ENCODE measurements at places on chromosomes 11 and 22. TPM values are rescaled to one million over a fixed set of nuclear protein-coding genes. Genes with fewer than 3 reads are reported as not detected.

GRCh38 chr11:102254047-102254446 lies 63.2 kb upstream of the BIRC3 start:
- DNase-seq, result no peak

The RIC3 gene
- total RNA-seq, result 8.6 TPM

DNA sequence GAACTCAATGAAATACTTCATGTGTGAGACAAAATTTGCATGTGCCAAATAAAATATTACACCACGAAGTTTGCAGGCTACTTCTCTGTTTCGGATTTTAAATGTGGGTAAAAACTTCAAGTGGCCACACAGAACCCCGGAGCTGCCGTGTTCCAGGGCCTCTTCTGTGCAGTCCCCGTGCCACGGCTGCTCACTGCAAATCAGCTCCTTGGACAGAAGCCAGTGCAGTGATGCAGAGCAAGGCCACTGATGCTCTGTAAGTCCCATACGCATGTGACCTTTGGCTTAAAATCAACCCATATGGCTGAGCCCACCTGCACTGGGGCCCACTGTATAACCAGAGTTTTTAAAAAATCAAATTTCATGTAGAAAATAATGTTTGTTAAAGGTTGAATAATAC lies 1309.4 kb downstream of the TBC1D22A start:
- DNase-seq, result no peak

GRCh38 chr22:33321466-33321865 lies 263.3 kb upstream of the SYN3 start:
- DNase-seq, result no peak

DNA sequence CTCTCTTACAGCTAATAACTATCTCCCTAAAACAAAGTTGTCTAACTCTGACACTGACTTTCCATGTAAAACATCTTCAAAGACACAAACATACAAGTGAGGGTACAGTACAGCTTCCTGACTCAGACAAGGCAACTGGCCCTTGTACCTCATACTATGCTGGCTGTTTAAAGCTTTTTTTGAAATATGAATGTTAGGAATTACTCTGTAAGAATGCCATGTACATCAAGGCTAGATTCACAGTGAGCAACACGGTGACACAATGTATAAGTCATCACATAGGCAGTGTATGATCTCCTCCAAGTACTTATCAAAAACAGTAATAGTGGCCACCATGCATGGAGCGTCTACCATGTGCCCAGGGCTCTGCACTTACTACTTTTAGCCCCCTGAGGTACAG lies 28.6 kb downstream of the ALG8 start:
- DNase-seq, result no peak

DNA sequence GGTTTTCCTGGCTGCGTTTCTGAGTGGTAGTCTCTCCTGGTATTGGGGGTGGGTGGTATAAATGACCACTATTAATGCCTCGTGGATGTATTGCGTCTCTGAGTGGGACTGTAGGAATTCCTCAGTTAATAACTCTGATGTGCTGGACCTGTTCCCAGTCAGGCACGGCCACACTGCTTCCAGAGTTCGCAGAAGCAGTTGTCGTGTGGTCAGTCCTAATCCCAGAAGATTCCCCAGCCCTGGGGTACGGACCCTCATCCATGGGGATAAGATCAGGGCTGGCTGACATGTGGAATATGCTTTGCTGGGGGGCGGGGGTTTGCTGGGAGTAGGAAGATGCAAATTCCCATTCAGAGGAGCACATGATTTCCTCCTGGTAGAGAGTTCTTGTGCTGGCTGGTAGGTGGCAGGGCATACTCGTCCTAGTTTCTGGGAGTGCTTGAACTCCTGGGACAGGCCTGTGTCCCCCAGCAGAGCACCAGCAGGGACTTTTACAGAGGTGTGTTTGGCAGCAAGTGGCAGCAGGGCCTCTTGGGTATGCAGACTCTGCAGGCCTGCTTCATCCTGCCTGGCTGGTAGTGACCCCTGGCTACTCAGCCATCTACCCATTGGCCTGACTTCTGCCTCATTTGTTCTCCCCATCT lies 157.4 kb downstream of the NAV2 start:
- DNase-seq, result no peak

The CASP12 gene
- 1.2 TPM for total RNA-seq

- no peak for DNase-seq
Measured at GRCh38 chr11:30729187-30729713, 143.1 kb upstream of the MPPED2 start.

- DNase-seq, result no peak
Measured at GRCh38 chr11:121063728-121064127, 37.3 kb upstream of the TECTA start.

DNA sequence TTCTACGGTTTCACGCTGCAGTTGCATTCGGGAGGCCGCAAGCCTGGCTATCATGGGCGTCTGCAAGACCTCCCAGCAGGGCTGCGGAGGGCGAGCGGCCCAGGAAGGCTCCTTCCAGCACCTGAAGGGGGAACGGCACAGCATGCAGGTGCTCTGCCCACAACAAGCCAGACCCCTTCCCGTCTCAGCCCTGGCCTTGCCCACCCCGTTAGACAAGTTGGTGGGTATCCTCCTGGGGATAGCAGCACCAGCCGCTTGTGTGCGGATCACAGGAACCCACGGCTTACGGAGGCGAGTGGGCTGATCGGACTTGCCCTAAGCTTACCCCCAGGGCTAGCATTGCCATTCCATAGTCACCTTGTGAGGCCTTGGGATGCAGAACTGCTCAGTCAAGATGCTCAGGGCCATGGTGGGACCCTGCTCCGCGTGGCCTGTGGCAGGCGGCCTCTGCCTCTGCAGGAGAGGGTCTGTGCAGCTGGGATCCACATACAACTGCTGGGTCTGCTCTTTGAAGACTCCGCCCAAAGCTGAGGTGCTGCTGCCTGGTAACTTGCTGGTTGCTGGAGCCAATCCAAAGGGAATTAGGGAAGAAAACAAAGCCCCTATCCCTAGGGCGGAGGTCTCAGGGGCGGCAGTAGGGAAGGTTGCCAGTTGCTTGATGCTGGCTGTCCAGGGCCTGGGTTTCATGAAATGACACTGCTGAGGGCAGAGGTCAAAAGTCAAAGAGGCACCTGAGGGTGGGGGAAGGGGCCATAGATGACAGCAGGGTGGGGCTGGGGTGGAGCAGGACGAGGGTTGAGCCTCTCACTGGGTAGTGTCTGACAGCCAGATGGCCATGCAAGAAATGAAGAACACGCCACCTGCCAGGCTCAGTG lies 1.4 kb upstream of the OSBPL5 start:
- no peak for DNase-seq

The MS4A7 gene
- 80.6 TPM for total RNA-seq

The OR4C16 gene
- total RNA-seq, result not detected

- no peak for DNase-seq
Measured at GRCh38 chr11:19374151-19374569, 133.4 kb upstream of the E2F8 start.

GRCh38 chr11:104876324-104876723 lies 21.9 kb downstream of the CASP12 start:
- no peak for DNase-seq

GRCh38 chr22:29205594-29206371 lies at the start of gene EMID1:
TSS of gene EMID1 (plus strand) at chr22:29205896. CDS start at chr22:29206039, 143 bp downstream.
- peak; percentile 48 for DNase-seq

DNA sequence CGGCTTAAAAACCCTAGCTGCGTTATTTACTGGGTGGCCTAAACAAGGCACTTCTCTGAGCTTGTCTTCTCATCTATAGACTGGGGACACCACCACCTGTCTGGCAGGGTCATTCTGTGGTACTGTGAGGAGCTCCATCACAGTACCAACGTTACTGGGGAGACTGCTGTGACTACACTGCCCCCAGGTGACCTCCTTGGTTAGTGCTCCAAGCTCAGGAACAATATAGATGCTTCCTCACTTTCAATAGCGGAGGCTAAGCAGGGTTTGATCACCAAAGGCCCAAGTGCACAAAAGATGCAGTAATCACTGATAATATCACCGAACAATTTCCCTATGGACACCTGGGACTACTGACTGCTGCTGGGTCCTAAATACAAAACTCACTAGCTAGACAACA lies 18.8 kb downstream of the PRPF19 start:
- DNase-seq, result no peak

The LIPT2 gene
- total RNA-seq, result 1.8 TPM

GRCh38 chr11:64697663-64698375 lies 25.2 kb downstream of the NRXN2 start:
- no peak for DNase-seq

GRCh38 chr22:48306284-48306683 lies 1521.4 kb downstream of the BRD1 start:
- no peak for DNase-seq

GRCh38 chr11:75894036-75894585 lies 79.1 kb downstream of the UVRAG start:
- DNase-seq, result no peak

GRCh38 chr11:1006762-1007161 lies 29.8 kb downstream of the MUC6 start:
- no peak for DNase-seq

GRCh38 chr11:67165623-67166022 lies 46.6 kb downstream of the KDM2A start:
- no peak for DNase-seq

DNA sequence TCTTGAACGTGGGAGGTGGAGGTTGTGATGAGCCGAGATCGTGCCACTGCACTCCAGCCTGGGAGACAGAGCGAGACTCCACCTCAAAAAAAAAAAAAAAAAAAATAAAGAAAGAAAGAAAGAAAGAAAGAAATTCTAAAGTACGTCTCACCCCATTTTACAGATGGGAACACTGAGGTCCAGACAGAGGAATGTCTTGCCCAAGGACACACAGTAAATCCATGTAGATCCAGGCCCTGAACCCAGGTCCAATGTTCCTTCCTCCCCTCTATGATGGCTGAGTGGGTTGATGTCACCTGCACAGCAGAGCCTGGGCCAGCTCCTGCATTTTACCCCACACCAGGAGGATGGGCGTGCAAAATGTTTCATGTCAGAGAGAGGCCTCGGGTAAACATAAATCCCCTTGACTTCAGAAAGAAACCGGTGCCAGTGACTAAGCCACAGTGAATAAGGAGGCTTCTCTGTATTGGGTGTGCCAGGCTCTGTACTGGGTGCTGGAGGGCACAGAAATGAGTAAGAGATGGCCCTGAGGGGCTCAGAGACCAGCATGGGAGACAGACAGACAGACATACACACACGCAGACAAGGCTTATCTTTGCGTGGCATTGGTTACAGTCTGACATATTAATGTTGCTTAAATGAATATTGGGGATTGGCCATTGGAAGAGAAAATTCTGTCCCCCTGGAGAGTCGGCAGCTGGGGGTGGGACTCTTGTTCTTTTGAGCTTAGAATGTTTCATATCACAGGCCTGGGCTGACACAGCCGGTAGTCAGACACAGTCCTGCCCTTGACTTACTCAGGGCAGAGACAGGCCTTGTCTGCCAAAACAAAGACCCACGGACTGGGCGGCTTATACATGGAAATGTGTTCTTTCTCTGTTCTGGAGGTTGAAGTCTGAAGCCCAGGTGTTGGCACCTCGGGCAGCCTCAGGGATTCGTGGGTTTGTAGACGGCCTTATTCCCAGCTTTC lies 105.4 kb downstream of the MIAT start:
- no peak for DNase-seq

- DNase-seq, result no peak
Measured at GRCh38 chr11:16404781-16405285, 48.5 kb upstream of the SOX6 start.

The GPHA2 gene
- not detected for total RNA-seq

GRCh38 chr11:108522318-108522717 lies 24.1 kb upstream of the POGLUT3 start:
- DNase-seq, result no peak

The ASCL2 gene
- 2.3 TPM for total RNA-seq

DNA sequence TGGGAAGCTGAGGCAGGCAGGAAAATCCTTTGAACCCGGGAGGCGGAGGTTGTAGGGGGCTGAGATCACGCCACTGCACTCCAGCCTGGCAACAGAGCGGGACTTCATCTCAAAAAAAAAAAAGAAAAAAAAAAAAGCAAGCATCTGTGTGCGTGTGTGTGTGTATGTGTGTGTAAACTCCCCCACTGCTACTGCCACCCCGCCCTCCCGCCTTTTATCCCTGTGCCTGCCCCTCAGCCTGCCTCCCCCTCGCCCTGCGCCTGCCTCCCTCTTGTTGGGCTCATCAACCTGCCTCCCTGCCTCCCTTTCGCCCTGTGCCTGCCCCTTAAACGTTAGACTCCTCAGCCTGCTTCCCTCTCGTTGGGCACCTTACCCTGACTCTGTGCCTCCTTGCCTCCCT lies 18.0 kb downstream of the TMEM258 start:
- DNase-seq, result no peak

DNA sequence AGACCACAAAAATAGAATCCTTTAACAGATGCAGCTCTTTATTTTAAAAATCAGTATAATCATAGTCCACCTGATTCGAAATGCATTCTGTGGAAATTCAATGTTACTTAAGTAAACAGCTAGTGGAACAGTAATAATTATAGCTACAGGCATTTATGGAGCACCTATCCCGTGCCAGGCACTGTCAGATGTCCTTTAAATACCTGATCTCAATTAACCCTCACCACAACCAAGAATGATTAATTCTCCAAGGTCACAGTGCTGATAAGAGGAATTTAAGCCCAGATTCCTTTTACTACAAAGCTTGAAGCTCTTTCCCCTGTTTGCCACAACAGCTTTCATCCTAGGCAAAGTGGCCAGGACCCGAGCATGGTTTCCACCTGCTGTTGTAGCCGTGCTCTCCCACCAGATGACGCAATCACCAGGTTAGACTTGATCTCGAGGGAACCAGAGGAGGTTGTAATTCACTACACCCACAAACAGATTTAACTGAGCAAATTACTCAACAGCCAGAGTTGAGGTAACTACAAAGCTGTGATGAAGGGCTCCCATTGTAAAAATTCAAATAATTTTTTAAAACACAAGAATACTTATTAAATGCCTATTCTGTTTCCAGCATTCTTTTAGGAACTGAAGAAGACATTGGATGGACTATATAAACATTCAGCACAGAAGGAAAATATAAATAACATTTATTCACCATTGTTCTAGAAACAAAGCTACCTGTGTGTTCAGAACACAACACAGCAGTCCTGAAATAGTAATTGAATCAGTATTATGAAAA lies 10.3 kb downstream of the PRDM10 start:
- no peak for DNase-seq

- DNase-seq, result no peak
Measured at GRCh38 chr22:20664594-20664959, 109.3 kb upstream of the SERPIND1 start.

- DNase-seq, result no peak
Measured at GRCh38 chr22:44180706-44181032, at the start of gene PARVG. TSS of gene PARVG (plus strand) at chr22:44180925. CDS start at chr22:44183330, 2,405 bp downstream.

The VWCE gene
- 0.55 TPM for total RNA-seq

DNA sequence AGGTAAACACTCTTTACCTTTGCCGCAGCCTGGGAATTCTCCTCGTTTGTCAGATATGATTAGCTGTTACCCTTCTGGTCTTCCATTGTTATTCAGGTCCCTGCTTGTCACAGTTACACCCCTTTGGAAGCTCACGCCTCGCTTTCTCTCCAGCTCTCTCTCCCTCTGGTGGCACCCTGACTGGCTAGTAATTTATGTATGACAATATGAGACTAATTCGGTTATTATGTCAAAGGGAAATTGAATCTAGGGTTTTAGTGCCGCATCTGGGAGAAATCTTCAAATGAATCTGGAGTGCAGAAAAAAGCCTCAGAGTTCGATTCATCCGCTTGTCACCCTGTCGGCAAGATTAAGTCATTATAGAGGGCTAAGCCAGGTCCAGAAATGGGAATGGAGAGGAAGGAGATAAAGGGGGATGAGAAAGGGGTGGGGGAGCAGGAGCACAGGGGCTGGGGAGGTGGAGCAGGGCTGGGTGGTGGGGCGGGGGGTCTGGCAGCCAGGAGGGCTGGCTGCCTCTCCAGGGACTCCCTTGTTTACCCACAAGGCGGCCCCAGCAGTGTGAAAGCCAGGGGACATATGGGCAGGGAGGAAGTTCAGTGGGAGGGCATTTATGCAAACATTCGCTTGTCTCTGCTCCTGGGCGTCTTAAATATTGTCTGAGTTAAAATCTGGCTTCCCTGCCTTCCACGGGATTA lies 179.0 kb upstream of the NECTIN1 start:
- no peak for DNase-seq

The OR51I1 gene
- not detected for total RNA-seq

Measured in left lung (tissue), 14 donors.